AG08395 (cell line): ENCODE measurements at places on chromosomes 12 and 14.
A peak's percentile ranks its signal among the peaks of the same experiment; 100 is the strongest.

- no peak for DNase-seq
These were observed 112.5 kb downstream of the MED13L start for GRCh38 chr12:116165036-116165425.

GRCh38 chr12:2051700-2052621 lies 826 bp upstream of the CACNA1C start:
- no peak for DNase-seq

DNA sequence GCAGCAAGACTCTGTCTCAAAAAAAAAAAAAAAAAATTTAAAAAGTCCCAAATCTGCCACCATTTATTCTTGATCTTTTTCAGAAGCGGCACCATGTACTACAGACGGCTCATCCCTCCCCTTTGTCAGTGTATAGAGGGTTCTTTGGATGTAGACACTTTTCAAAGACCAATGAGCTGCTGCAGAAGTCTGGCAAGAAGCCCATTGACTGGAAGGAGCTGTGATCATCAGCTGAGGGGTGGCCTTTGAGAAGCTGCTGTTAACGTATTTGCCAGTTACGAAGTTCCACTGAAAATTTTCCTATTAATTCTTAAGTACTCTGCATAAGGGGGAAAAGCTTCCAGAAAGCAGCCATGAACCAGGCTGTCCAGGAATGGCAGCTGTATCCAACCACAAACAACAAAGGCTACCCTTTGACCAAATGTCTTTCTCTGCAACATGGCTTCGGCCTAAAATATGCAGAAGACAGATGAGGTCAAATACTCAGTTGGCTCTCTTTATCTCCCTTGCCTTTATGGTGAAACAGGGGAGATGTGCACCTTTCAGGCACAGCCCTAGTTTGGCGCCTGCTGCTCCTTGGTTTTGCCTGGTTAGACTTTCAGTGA lies 6.5 kb upstream of the ACACB start:
- no peak for DNase-seq

- DNase-seq = no peak
These were observed 303.8 kb downstream of the TMEM121 start for GRCh38 chr14:105830171-105830570.

DNA sequence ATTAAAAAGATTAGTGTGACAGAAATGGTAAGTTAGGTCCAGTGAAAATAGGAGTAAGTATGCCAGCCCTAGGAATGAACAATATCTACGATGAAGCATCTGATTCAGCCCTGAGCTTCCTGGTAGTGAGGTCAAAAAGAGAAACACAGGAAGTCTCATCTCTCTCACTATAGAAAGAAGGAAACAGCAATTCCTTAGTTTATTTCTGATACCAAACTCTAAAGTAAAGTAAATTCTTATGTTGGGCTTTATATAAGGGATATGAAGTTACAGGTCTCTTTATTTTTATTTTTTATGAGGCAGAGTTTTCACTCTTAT lies 76.7 kb upstream of the RFLNA start:
- no peak for DNase-seq

- no peak for DNase-seq
These were observed 46.7 kb downstream of the PROX2 start for GRCh38 chr14:74829251-74829650.

DNA sequence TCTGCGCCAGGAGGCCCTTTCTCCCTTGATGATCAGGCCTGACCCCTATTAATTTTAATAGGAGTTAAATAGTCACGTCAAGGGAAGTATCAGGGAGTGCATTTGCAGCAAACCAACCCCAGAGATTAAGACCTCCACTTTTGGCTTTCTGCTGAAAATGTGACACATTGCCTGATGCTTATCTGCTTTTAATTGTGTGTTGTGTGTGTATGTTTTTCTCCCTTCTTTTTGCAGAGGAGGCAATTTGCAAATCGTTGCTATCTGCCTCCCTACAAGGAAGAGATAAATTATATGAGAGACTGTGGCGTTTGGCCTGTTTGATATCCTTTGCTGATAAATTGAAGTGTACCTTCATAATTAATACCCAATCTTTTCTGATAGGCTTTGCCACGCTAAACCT lies 822.9 kb downstream of the VRK1 start:
- DNase-seq = no peak

DNA sequence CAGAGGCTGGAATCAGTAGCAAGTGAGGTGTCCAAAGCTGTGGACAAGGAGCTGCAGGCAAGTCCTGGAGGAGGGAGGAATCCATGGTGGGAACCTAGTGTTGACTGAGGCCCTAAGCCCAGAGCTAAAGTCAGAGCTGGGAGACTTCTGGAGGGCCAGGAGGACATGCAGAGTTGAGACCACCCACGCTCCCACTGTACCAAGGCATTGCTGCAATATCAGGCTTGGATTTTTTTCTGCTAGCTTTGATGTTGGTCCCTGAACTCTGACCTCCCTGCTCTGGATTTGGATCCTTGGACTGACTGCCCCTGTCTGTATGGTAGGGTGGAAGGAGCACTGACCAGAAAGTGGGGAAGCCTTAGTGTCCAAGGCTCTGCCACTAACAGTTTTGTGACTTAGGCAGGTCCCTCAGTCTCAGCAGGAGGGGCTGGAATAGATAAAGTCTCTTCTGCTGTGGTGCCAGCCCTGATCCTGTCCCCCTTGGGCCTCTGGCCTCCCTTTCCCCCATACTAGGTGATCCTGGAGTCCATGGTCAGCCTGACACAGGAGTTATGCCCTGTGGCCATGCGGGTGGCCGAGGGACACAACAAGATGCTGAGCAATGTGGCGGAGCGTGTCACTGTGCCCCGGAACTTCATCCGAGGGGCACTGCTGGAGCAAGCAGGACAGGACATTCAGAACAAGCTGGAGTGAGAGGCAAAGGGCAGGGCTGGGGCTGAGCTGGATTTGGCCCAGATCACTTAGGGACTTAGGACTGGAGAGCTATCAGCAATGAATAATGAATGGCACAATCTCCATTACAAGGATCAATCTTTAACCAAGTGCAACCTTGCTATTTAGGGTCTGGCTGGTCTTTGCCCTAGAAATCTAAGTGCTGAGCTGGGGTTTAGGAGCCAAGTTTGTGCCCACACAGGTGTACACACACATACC lies 9.4 kb downstream of the CARMIL3 start:
- no peak for DNase-seq

GRCh38 chr14:53542732-53543131 lies 389.6 kb upstream of the DDHD1 start:
- no peak for DNase-seq

- peak; percentile 10 for DNase-seq
These were observed 363 bp upstream of the LMO3 start for GRCh38 chr12:16606201-16606849.

DNA sequence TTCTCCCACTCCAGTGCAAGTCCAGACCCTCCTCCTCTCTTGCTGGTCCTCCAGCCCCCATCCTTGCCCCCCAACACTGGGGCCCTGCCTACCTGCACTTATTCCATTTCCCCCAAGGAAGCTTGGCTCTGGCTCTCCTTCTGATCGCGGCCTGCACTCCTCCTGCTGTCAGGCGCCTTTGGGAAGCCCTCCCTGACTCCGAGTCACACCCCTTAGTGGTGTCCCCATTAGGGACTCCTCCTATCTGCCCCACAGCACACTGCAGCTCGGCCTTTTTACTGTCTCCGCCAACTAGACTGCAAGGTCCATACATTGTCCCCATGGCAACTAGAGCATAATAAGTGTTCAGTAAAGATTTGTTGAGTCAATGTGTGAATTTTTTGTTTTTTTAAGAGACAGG lies 32.9 kb downstream of the FIGNL2 start:
- DNase-seq = no peak

DNA sequence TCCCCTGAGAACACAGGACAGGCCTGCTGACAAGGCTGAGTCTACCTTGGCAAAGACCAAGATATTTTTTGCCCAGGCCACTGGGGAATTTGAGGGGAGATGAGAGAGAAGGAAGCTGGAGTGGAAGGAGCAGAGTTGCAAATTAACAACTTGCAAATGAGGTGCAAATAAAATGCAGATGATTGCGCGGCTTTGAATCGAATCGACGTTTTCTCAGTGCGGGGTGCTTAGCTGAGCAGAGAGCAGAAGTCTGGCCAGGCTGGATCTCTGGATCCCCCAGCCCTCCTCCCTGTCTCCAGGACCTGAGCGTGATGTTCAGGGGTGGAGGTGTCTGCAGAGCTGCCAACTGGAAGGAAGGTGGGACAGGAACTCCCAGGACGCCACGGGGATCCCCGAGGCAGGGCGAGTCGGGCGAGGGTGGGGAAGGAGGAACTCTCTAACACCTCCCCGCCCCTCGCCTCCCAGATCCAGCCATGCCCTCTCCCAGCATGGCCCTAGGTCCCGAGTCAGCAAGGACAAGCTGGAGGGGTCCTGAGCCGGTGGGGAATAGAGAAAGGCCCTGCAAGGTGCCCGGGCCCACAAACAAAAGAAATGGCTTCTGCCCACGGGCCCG lies 527 bp upstream of the CARMIL3 start:
- DNase-seq = no peak

DNA sequence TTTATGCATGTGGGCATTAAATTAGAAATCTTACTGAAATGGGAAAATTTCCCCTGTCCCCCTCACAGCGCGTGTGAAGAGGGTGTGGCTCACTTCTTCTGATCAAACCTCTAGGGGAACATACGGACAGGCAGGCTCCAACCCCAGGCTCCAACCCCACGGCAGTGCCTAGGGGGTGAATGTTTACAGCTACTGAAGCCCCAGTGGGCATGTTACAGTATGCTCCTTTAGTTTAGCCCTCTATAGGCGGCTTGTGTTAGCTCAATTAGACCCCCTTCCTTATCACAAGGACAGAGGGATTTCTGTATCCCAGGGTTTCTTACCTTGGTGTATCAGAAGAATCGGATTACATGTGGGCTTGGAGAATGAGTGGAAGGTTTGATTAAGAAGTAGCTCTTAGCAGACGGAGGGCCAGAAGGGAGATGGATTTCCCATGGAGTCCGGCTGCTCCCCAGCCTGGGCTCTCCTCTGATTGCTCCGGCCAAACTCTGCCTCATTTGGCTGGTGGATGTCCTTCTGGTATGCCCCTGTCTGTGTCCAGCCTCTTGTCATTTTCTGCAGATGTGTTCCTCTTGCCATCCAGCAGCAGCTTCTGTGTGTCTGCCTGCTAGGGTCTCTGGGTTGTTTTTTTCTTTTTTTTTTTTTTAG lies 223.7 kb downstream of the TMTC2 start:
- no peak for DNase-seq
